Mucosa of gallbladder (tissue), 1 donor: ENCODE measurements at places on chromosomes 6 and 20.
A peak's percentile ranks its signal among the peaks of the same experiment; 100 is the strongest.

DNA sequence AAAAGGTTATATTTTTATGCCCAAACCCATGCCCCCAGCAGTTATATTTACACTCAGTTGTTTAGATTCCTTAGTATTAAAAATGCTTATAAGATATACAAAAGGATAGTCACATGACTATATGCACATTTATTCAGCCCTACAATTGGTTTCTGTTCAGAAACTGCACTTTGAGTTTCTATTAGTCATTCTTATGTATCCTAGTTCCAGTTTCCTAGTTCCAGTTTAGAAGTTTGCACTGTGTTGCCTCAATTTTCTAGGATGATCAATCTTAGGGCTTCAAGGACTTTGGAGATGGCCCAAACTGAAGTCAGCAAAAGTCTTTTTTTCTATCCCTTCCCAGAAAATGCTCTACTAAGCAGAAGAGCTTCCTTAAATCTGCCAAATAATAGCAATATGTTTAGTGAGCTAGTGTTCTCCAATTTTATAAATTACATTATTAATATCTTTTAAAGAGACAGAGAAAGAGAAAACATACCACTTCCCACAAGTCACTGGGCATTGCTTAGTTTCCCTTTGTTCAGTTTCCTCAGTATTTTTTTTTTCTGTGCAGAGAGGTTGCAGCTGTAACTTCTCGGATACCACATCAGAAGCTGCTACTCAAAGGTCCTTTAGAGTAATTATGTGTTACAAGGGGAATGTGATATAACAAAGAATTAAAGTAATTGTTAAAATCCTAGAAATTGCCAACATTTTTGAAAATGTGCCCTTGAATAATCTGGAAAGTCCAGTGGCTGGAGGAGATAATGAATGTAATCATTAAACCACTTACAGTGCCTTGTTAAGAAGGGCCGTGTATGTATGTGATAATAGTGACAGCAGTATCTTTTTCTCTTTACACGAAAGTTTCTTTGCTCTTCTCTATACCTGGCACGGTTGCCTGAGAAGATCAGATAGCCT, 138.8 kb downstream of the KHDRBS2 start:
- no peak for DNase-seq

- no peak for DNase-seq
Observed at GRCh38 chr6:27830212-27830599, 82.0 kb downstream of the OR2B2 start.

DNA sequence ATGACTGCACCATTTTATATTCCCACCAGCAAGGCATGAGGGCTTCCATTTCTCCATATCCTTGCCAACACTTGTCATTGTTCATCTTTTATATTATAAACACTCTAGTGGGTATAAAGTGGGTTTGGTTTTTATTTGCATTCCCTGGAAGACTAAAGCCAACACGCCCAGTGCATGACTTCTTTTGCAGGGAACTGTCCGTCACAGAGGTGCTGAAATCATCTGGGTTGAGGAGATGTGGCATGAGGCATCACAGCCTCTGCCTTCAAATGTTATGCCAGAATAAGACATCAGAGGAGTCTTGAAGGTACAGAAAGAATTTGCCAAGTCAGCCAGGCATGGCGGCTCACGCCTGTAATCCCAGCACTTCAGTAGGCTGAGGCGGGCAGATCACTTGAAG, 29.9 kb upstream of the FAM210B start:
- no peak for DNase-seq

DNA sequence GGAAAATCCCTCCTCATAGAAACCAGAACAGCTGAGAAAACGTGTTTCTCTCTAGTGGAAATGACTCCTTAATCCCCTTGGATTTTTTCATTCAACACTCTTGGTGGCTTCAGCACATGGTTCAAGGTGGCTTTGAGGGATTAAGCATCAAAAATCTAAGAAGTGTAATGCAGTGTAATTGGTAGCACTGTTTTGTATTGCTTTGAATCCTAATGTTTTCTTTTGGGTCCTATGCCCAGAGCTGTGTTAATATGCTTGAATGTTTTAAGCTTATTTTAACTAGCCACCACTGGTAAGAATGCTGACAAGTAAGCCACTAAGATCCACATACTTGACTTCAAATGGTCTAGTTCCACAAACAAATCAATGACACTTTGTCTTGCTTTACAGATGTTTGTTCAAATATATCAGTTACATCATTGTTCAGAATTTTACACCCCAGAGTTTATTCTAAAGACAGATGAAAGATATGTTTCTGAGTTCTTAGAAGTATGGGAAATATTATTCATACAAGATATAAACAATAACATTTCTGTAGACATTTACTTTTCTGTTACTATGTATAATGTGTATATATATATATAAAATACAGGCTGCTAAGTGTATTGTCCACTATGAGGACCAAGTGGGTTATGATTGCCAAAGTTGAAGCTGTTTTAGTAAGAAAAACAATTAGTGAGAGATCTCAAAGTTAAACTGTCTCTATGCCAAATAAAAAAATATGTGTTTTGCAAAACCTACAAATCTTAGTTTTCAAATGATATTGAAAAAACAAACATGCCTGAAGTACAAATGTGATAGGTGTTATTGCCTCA, 220.8 kb downstream of the OGFRL1 start:
- no peak for DNase-seq

DNA sequence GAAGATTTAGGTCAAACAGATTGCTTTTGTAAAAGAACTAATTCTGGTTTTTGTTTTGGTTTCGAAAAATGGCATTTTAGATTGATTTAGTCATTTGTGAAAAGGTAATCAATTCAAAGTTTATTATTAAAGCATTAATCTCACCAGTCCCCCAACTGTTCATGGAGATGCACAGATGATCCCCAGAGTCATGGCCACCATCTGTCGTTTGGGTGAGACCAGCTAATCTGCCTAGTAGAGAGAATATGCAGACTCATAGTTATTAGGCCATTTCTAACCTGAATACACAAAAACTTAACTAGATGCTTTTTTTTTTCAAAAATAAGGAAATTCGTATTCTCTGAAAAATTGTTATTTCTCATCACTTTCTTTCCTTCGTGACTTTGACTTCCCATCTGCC, 58.1 kb downstream of the C6orf58 start:
- no peak for DNase-seq

- DNase-seq: peak; percentile 28
Observed at GRCh38 chr20:23228912-23229311, 121.7 kb upstream of the NXT1 start.

DNA sequence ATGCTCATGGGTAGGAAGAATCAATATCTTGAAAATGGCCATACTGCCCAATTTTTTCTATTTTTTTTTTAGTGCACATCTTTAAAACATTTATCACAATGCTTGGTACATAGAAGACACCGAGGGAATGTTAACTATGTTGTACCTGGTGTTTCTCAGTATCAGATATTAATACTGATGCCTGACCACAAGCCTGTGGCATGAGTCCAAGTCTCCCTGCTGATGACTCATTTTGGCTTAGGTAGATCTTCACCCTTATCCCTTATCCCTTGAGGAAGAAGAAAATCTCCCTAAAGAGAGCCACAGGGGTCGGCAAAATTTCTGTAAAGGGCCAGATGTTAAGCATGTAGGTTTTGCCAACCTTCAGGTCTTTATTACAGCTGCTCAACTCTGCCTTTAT, 14.5 kb downstream of the CD109 start:
- no peak for DNase-seq

- no peak for DNase-seq
Observed at GRCh38 chr6:131782764-131783163, 25.1 kb upstream of the ENPP1 start.

GRCh38 chr6:71197267-71197666, 91.3 kb upstream of the OGFRL1 start:
- DNase-seq: no peak
